ENCODE measurements at places on chromosomes 12 and 14.

- DNase-seq, result no peak
Observed at GRCh38 chr12:8081251-8081920, 688 bp upstream of the NECAP1 start.

DNA sequence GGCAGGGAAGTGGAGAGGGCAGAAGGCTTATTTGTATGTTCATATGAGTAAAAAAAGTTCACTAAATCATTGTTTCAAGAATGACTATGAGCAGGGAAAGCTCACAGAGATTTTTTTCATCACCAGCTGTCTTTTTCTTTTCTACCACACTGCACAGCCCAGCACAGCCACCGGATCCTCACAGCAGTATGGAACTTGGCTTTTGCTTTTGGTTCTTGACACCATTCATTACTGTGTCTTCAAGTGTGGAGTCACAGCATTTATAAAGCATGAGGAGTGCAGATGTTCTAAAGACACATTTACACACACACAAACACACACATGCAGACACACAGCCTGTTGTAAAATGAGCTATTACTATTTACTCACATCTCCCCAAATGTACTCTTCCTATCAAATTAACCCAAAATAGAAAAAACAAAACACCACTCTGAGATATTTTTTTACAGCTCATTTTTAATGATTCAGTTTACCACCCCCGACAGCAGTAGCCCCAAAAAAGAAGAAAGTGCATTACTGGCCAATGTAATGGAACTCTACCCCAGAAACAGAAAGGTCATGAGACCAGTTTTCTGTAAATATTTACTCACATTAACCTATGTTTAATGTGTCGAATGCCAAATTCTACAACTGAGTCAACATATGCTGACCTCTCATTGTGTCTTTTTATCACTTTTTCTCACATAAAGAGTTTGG lies 60.5 kb downstream of the BTG1 start:
- no peak for DNase-seq

- DNase-seq, result no peak
Observed at GRCh38 chr12:120267736-120268135, 2.2 kb upstream of the PXN start.

DNA sequence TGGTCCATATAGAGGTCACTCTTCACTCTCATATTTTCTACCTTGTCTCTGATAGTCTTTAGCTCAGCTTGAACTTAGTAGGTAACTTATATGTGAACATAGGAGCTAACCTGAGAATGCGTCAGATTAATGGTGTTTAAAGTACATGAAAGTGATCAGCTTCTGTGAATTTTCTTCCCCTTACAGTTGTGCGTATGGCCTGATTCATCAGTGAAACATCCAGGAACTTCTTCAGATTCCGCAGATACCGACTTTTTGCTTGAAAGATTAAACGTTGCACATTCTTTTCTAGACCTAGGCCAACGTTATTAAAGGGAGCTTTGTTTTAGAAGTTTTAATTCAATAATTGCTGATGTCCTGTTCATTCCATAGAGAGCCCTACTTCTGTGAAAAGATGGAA lies 1945.1 kb upstream of the SEL1L start:
- no peak for DNase-seq

DNA sequence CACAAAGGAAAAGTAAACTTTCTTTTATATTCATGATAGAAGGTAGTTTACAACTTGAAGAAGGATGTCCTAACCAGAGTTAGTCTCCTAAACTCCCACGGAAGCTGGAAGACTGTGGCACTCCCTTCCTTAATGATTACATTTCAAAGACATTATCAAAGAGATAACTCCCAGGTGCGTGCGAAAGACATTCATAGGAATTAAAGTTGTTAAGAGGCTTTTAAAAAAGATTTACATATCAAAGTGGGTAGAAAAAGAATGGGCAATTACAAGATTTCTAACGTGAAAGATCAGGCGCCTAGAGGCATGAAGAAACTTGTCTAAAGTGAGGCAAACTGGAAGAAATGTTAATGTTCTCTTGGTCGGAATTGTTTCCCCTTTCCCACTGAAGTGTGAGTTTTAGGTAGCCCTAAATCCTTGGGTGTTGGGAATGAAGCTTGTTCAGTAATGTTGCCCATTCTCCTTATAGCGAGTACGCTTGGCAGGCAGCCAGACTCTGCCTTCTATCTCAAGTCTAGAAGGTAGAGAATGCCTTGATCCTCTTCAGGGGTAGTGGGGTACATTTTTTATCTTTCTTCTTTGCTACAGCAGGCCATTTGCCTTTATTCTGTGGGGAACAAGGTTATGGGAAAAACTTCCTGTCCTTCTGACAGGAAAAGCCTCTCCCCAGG lies 642.0 kb downstream of the SLC6A15 start:
- no peak for DNase-seq

DNA sequence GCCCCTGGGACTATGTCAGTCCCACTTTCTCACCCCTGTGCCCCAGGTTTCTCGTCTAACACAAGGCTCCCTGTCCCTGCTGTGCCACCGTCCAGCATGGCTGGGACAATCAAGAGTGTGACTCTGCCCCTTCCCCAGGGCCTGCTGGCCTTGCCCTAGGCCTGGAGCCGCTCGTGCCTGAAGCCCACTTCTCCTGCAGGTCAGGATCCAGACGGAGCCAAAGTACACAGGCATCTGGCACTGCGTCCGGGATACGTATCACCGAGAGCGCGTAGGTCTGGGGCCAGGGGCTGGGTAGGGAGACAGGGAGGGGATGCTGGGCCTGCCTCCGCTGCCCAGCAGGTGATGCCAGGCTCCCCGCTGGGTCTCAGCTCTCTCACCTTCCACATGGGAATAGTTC lies 2.8 kb downstream of the SLC25A47 start:
- no peak for DNase-seq

GRCh38 chr14:69666112-69666511 lies 54.7 kb downstream of the SUSD6 start:
- DNase-seq, result no peak

- no peak for DNase-seq
Observed at GRCh38 chr14:102833991-102834390, 56.7 kb downstream of the TRAF3 start.

DNA sequence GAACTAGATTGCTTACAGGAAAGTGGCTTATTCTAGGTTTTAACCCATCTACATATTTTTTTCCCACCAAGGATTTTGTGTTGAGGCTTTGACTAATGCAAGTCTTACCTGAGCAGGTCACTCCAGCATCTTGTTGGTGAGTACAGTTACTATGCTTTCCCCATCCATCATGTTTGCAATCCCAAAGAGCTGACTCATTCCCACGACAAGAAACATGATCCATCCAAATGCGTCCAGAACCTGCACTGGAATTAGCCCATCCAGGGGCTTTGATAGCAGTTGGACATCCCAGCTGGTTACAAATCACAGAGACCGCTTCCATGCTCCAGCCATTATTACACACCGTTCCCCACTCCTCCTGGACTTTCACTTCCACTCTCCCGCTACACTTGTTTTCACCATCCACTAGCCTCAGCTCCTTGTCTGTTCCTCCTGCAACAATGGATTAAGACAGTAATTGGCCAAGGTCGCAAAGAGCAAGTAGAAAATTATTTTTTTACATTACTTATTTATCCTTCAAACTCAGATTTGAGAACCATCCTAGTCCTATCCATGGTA lies 2.5 kb downstream of the CD163 start:
- DNase-seq, result no peak

DNA sequence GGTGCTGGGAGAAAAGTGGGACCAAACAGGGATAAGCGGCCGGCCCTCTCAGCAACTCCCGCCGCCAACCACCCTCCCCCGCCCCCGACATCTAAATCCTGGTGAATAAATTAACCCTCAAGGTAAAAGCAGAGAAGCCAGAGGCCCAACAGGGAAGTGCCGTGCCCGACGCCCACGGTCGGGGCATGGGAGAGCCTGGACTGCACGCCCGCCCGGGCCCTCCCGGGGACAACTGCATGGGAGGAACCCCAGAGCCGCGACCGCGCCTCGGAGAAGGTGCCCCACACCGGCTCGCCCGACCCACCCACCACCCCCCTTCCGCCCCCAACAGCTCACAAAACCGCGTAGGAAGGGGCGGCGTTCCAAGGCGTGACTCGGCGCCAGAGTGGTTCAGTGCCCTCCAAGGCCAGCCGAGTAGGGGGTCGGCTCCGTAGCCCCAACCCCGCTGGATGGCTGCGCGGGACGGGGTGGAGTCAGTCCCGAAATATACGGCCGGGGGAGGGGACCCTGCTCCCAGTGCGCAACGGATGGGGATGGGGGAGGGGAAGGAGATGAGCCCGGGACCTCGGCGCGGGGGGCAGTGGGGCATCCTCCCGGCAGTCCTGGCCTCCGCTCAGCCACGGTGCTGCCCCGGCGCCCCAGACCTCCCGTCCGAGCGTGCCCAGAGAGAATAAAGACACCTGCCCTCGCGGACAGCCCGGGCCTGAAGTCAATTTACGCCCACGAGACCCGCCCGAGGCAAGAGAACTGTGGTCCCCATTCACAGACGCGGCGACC lies 732 bp downstream of the SLC25A29 start:
- DNase-seq, result no peak

- DNase-seq, result no peak
Observed at GRCh38 chr12:14989790-14990189, 16.9 kb downstream of the PDE6H start.

DNA sequence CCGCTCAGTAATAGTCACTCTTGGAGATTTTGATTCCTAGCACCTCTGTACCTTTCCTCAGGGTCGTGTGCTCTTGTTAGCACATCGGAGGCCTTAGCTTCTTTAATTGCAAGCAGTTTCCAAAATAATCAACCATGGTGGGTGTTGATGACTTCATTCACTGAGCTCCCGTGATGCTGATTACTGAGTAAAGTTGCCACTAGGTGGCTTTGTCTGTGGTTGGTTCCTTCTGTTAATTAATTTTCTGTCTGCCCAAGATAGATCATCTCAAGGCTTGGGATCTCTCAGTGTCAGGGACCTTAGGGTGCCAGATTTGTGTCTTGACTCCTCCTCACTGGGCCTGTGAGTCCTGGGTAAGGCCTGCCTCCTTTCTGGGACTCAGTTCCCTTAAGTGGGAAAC lies 54.3 kb downstream of the PTPN11 start:
- DNase-seq, result no peak

- DNase-seq, result no peak
Observed at GRCh38 chr12:130014485-130014807, 110.6 kb upstream of the TMEM132D start.

DNA sequence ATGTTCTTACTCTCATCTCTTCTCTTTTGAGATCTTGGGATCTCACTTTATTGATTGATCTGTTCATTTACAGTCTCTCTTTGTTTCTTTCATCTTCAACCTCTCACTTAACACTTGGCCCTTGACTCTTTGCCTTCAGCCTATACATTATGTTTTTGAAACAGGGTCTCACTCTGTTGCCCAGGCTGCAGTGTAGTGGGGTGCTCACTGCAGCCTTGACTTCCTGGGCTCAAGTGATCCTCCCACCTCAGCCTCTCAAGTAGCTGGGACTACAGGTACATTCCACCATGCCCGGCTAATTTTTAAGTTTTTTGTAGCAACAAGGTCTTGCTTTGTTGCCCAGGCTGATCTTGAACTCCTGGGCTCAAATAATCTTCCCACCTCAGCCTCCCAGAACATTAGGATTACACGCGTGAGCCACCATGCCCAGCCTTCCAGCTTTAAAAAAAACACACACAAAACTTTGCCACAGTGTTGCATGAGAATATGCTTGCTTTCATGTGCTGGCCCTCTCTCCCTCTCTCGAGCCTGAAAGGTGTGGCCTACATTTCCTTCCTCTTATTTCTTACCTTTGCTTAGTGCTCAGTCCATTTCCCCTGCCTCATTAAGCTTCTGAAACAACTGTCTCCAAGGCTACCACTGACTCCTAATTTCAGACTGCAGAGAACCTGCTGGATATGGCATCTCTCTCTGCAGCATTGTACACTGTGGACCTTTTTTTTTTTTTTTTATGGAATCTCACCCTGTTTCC lies 9.9 kb downstream of the DIP2B start:
- DNase-seq, result no peak

GRCh38 chr12:108696996-108697290 lies 34.4 kb downstream of the CORO1C start:
- DNase-seq, result no peak

- DNase-seq, result no peak
Observed at GRCh38 chr12:52268212-52268611, 6.2 kb upstream of the KRT86 start.

DNA sequence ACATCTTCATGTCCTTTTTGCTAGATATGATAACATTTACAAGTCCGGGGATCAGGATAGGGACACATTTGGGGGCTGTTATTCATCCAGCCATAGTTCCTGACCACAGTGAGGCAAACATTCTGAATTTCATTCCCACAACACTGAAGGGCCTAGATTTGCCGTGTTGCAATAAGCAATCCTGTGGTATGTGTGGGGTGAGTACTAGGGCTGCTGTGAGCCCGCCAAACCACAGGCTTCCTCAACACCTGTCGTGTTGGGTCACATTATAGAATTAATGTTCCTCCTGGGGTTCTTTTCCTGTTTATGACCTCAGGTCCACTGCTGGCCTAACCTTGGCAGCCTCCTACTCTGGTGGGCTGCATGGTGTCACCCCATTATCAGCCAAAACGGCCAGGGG lies 119.2 kb downstream of the TBC1D30 start:
- no peak for DNase-seq

DNA sequence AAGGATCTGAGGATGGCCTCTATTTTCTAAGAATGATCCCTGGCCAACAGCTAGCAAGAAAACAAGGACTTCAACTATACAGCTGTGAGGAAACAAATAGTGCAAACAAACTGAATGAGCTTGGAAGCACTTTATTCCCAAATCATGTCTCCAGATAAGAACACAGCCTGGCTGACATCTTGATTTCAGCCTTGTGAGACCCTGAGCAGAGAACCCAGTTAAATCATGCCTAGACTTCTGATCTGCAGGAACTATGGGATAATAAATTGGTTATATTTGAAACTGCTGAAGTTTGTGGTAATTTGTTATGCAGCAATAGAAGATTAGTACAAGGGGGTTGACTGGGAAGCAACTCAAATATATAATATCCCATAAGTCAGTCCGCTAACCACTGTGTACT lies 183.9 kb upstream of the BMP4 start:
- no peak for DNase-seq

GRCh38 chr14:63229330-63230059 lies 25.3 kb downstream of the RHOJ start:
- no peak for DNase-seq

DNA sequence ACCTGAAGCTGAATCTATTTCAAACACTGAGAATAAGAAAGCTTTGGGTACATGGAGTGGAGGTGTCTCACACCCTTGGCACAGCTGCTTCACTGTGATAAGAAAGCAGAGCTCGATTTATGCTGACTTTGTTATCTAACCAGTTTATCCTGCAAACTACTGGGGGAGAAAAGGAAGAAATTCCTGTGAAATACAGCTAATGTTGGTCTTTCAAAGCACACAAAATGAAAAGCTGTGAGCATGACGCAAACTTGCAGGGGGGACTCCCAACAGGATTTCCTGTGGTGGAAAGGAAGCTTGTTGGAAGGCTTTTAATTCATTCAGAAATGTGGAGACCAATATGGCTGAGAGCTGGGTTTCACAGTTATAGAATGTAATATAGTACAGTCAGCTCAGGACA lies 53.4 kb downstream of the SRGAP1 start:
- no peak for DNase-seq

GRCh38 chr14:24940213-24940783 lies 109.6 kb downstream of the STXBP6 start:
- no peak for DNase-seq

Data from T-cell (primary cell).